Esophagus muscularis mucosa (tissue), 4 donors: ENCODE measurements at places on chromosomes 16 and 17. TPM values are rescaled to one million over a fixed set of nuclear protein-coding genes. Genes with fewer than 3 reads are reported as not detected.

DNA sequence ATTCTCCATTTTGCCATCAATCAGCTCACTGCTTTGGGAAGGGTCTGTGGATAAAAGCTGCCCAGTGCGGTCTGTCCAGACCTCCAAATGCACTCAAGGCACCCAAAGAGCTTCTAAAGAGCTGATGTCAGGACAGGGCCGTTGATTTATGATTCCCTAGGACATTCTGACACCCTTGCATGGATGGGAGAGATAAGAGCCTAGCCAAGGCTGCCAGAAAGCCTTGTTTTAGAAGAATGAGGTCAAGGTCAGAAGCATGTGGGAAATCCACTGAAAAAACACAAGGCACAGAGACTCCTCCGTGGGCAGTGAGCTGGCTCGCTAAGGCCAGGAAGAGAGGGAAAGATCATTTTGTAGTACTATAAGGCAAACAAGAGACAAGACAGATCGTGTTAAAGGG lies 214.0 kb downstream of the CDH11 start:
- H3K36me3 ChIP-seq = no peaks in the 10 kb centered on the region
- no peak overlapping the region for H3K27ac ChIP-seq
- no peak for DNase-seq
- H3K27me3 ChIP-seq = no peaks in the 10 kb centered on the region
- H3K4me3 ChIP-seq = no peak overlapping the region

DNA sequence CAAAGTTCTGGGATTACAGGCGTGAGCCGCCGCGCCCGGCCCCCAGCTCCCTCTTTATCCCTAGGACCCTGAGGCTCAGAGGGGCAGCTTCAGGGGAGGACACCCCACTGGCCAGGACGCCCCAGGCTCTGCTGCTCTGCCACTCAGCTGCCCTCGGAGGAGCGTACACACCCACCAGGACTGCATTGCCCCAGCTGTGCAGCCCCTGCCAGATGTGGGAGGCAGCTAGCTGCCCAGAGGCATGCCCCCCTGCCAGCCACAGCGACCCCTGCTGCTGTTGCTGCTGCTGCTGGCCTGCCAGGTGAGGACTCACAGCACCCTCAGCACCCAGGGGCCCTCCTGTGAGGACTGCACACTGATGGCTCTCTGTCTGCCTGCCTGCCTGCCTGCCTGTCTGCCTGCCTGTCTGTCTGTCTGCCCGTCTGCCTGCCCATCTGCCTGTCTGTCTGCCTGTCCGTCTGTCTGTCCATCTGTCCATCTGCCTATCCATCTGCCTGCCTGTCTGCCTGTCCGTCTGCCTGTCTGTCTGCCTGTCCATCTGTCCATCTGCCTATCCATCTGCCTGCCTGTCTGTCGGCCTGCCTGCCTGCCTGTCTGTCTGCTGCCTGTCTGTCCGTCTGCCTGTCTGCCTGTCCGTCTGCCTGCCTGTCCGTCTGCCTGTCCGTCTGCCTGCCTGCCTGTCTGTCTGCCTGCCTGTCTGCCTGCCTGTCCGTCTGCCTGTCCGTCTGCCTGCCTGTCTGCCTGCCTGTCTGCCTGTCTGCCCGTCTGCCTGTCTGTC lies 5.0 kb downstream of the GCGR start:
- peaks cover 13% of the 10 kb centered on the region for H3K4me1 ChIP-seq
- H3K4me3 ChIP-seq = no peak overlapping the region
- no peaks in the 10 kb centered on the region for H3K36me3 ChIP-seq
- H3K27me3 ChIP-seq = peaks cover 97% of the 10 kb centered on the region
- no peak for DNase-seq

The GGT6 gene
- not detected for total RNA-seq

The TNFRSF13B gene
- total RNA-seq = not detected

DNA sequence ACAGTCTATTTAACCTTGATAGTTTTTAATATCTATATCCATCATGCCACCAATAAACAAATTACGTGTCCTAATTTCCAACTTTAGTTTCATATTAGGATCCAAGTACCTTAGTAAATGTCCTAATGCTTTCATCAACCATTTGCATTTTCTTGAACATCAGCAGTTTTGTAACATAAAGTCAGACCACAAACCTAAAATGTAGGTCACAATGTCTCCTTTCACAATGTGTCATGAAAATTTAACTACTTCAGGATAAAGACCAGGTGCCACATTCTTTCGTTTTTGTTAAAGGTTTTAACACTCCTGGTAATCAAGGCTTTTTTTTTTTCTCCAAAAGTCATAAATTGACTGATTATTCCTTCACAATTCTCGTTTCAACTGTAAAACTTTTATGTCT lies 310.7 kb upstream of the PMFBP1 start:
- H3K4me3 ChIP-seq = no peak overlapping the region
- no peaks in the 10 kb centered on the region for H3K36me3 ChIP-seq
- no peak overlapping the region for H3K27ac ChIP-seq
- DNase-seq = no peak
- no peaks in the 10 kb centered on the region for H3K4me1 ChIP-seq

- no peaks in the 10 kb centered on the region for H3K36me3 ChIP-seq
- no peak overlapping the region for H3K4me3 ChIP-seq
- H3K4me1 ChIP-seq = peaks cover 50% of the 10 kb centered on the region
- no peaks in the 10 kb centered on the region for H3K27me3 ChIP-seq
- no peak for DNase-seq
- peak overlapping the region; percentile 28 for H3K27ac ChIP-seq
Observed at GRCh38 chr17:78746263-78746948, 35.7 kb downstream of the CYTH1 start.

The YPEL3 gene
- total RNA-seq = 72.7 TPM

DNA sequence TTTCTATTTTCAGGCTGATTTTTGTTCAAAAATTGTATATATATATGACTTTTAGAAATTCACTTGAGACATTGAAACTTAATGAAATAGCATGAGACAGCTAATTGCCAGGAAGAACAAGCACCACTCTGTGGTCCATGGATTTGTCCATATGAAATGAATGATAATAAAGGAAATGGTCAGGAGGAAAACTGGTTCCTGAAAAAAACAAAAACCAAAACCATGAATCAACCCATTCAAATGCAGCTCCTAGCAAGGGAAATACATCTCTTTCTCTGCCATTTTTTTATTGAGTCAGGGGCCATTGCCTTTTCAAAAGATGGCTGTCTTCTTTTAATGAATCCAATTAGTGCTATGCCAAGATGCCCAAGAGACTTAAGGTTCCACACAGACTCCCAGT lies 230.7 kb downstream of the SLC39A11 start:
- H3K4me1 ChIP-seq = no peaks in the 10 kb centered on the region
- no peaks in the 10 kb centered on the region for H3K36me3 ChIP-seq
- no peak overlapping the region for H3K4me3 ChIP-seq
- H3K27ac ChIP-seq = no peak overlapping the region
- DNase-seq = no peak

GRCh38 chr17:41657936-41658335 lies 30.7 kb upstream of the EIF1 start:
- H3K27me3 ChIP-seq = no peaks in the 10 kb centered on the region
- H3K4me3 ChIP-seq = no peak overlapping the region
- DNase-seq = no peak
- no peak overlapping the region for H3K27ac ChIP-seq
- no peaks in the 10 kb centered on the region for H3K36me3 ChIP-seq
